ENCODE measurements at places on chromosomes 11 and 22. TPM values are rescaled to one million over a fixed set of nuclear protein-coding genes. Genes with fewer than 3 reads are reported as not detected.

HEPHL1 gene
- not detected for total RNA-seq

MIAT gene
- total RNA-seq, result 0.17 TPM

DCHS1 gene
- 2.6 TPM for total RNA-seq

CHRM4 gene
- total RNA-seq, result 0.29 TPM

GPHA2 gene
- total RNA-seq, result not detected

RELT gene
- total RNA-seq, result 12.9 TPM

TESMIN gene
- total RNA-seq, result not detected

ANKK1 gene
- not detected for total RNA-seq

RGL4 gene
- not detected for total RNA-seq

MN1 gene
- 0.11 TPM for total RNA-seq

SEC14L6 gene
- not detected for total RNA-seq

PARVG gene
- total RNA-seq, result not detected

ZFP91 gene
- total RNA-seq, result 75.2 TPM

AGBL2 gene
- 0.38 TPM for total RNA-seq

SLC22A12 gene
- total RNA-seq, result not detected

MLC1 gene
- not detected for total RNA-seq

INS gene
- total RNA-seq, result not detected

NPTXR gene
- total RNA-seq, result 0.06 TPM

KRTAP5-7 gene
- total RNA-seq, result not detected

ALDH3B1 gene
- total RNA-seq, result 60.2 TPM

TIGD3 gene
- total RNA-seq, result 0.29 TPM

ENTHD1 gene
- not detected for total RNA-seq

OR2AG2 gene
- 0.19 TPM for total RNA-seq

SYNGR1 gene
- total RNA-seq, result 0.45 TPM

USH1C gene
- total RNA-seq, result not detected

TIMP3 gene
- total RNA-seq, result 19.6 TPM

RTN4R gene
- total RNA-seq, result 0.63 TPM

NAV2 gene
- total RNA-seq, result 32.3 TPM

TTC36 gene
- 0.86 TPM for total RNA-seq

ADM2 gene
- total RNA-seq, result not detected

GTSE1 gene
- total RNA-seq, result 31.9 TPM

PHOX2A gene
- not detected for total RNA-seq

PTPRCAP gene
- total RNA-seq, result 0.38 TPM

FSHB gene
- total RNA-seq, result not detected

NLRP14 gene
- not detected for total RNA-seq

ARHGEF17 gene
- 15.7 TPM for total RNA-seq

GLYAT gene
- total RNA-seq, result not detected

MUC15 gene
- not detected for total RNA-seq

MRGPRX4 gene
- not detected for total RNA-seq

RAB3IL1 gene
- 2.4 TPM for total RNA-seq

BIRC2 gene
- total RNA-seq, result 77.4 TPM

CECR2 gene
- not detected for total RNA-seq

TREH gene
- not detected for total RNA-seq
